Caudate nucleus (tissue), 63 donors: ENCODE measurements at places on chromosomes 3 and 15.

GRCh38 chr15:45645026-45645980, 10.5 kb downstream of the SQOR start:
- no peak for DNase-seq

DNA sequence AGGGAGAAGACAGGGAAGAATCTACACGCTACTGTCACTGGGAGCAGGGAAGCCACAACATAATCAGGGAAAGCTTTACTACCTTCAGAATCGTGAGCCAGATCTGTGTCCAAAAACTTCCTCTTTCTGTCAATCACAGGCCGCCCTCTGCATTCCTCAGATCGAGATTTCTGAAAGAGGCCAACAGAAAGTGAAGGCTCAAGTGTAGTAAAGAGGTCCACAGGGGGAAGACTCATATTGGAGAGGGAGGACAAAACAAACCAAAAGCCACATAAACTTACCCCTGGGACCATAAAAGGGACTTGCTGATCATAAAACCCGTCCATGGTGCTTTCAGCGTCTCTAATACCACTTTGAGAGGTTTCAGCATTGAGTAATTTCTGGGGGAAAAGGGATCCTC, 3.3 kb downstream of the ETV5 start:
- no peak for DNase-seq

- no peak for DNase-seq
Measured at GRCh38 chr3:169467751-169468150, 195.8 kb downstream of the MECOM start.

DNA sequence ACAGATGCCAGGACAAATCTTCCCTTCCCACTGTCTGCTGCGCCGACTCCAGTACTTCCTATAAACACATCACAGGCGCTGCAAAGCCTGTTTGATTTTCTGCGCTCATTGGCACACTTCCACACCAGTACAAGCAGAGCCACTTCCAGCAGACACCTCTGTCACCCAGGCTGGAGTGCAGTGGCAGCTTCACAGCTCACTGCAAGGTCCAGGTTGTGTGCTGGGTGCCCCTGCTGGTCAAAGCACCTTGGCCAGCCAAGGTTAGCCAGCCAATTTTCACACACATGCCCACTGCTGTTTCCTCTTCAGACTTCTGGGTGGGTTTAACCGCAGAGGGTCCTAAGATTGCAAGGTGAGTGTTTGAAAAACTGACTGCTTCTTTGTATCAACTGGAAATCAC, 4.9 kb downstream of the CHDH start:
- DNase-seq: no peak

GRCh38 chr3:23764407-23764806, 41.3 kb upstream of the UBE2E1 start:
- no peak for DNase-seq

GRCh38 chr3:11509173-11510000, 134.3 kb downstream of the VGLL4 start:
- DNase-seq: peak; percentile 7

DNA sequence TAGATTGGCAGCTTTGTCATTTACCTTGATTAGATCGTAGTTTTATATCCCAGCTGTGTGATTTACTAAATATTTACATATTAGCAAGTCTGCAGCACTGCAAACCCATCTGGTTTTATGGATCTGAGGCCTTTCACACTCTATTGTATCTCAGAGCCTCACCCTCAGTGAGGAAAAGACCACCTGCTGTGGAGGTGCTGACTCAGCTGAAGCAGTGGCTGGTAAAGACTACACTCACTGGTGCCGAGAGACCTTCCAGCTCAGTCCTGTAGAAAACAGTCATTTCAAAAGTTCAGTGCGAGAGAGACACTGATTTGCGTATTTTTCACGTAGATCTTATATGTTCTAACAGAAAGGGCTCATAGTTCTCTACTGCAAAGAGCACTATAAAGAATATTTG, 307.8 kb upstream of the TPM1 start:
- no peak for DNase-seq

- DNase-seq: no peak
Measured at GRCh38 chr15:49815526-49815925, 194.7 kb downstream of the DTWD1 start.

GRCh38 chr3:46742992-46743585, 25.4 kb upstream of the PRSS50 start:
- DNase-seq: no peak

DNA sequence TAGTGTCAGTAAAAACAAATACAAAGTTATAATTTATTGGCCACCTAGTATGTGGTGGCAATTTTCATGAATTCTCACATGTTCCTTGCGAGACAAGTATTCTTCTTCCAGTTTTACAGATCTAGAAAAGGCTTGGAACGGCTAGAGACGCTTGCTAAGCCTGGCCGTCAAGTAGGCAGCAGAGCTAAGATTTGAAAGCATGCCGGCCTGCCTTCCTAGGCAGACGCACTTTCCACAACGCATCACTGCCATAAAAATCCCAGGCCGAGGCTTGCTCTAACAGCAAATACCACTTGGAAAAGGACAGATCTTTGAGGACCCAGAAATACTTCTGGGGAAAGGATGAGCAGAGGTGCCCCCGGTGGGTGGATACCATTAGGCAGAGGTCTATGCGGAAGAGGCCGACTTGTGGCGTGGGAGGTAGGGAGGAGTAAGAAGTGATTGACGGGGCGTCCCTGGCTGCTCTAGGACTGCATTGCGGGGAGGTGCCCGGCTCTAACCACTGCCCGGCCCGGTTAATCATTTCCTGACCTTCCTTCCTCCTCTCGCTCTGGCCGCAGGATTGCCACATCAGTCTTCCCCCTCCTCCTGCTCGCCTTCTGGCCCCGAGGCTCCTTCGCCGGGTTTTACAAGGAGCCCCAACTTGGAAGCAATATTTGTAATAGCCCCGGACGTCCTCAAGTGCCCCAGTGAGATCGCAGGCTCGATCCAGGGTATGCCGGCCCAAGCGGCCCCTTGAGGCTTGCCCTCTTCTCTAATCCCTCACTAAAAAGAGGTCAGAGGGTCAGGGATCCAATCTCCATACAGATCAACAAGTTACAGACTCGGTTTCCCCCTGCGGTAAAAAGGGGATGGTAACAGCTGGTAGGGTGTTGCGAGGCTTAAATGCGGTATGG, 1.3 kb upstream of the USP3 start:
- peak; percentile 57 for DNase-seq

GRCh38 chr3:73148206-73148605, 86.7 kb downstream of the EBLN2 start:
- no peak for DNase-seq

- DNase-seq: no peak
Measured at GRCh38 chr15:43509660-43510199, 7.7 kb upstream of the MAP1A start.

GRCh38 chr3:100438623-100438974, 37.3 kb downstream of the LNP1 start:
- DNase-seq: no peak

DNA sequence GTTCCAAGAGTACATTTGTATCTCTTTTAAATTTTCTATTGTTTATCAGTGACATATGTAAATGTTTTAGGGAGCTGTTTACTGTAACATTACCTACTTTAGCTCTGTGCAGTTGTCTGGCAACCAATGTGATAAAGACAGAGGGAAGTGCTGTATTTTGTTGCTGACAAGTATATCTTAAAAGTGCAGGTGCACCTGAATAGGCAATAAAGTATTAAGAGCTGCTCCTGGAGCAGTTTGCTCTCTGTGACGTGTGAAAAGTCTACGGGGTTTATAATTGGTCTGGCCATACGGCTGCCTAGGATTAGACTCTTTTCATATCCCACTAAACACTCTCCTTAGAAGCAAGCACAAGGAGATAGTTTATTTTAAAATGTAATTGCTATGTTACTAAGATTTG, 178.3 kb downstream of the IGF1R start:
- no peak for DNase-seq

DNA sequence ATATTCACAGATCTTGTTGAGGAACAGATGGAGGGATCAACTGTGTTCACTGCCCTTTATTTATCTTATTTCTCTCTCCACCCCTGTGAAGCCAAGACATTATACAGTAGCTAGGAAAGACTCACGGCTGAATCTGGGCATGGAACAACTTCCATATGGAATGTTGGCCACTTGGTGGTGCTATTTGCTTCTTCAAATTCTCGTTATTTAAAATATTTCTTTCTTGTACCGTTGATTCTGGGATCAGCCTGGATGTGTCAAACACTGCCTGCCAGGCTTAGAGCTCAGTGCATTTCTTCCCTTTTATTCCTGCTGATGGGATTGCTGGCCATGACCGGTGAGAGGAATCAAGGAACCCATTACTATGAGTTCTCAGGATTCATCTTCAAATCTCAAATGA, 17.5 kb upstream of the GASK1A start:
- DNase-seq: no peak

DNA sequence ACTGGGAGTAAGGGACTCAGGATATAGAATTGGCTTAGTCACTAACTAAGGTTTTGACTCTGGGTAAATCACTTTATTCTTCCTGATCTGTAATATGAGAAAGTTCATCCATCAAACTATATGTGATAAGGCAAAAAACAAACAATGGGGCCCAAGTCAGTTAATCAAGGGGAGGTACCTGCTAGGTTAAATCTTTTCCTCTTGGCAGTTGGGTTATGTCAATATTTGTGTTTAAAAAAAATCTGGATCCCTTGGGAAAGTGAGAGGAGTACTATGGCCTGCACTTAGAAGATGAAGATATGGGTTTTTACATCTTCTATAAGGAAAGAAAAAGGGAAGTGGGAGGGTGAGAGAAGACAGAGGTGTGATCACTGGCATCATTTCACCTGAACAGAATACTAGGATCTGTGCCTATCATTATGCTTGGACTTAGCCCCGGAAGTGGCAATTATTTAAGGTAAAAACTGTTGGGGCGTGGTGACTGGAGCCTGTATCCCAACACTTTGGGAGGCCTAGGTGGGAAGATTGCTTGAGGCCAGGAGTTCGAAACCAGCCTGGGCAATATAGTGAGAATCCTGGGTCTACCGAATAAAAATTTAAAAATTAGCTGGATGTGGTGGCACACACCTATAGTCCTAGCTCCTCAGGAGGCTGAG, 2.8 kb upstream of the SLC28A2 start:
- DNase-seq: no peak

DNA sequence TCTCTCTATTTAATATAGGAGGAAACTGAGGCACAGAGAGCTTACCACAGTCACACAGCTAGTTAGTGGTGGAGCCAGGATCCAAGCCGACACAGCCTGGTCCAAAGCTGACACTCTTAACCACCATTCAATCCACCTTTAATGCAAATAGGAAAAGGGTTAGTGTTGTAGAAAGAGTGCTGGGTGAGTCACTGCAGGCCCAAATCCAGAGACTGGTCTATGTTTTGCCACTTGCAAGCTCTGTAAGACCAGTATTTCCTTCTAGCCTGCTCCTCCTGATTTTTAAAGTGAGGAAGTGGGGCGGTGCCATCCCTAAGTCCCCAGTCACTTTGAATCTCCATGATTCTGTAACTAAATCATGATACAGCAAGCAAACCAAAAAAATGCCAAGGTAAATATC, 111.0 kb downstream of the MECOM start:
- no peak for DNase-seq

- no peak for DNase-seq
Measured at GRCh38 chr15:70741107-70741531, 22.2 kb downstream of the UACA start.

- no peak for DNase-seq
Measured at GRCh38 chr15:36458411-36458810, 121.0 kb upstream of the CDIN1 start.

- no peak for DNase-seq
Measured at GRCh38 chr3:184637705-184638104, 74.2 kb downstream of the MAGEF1 start.

GRCh38 chr3:188844096-188844495, 327.7 kb upstream of the TPRG1 start:
- no peak for DNase-seq
